ENCODE measurements at places on chromosomes 6 and 20.

DNA sequence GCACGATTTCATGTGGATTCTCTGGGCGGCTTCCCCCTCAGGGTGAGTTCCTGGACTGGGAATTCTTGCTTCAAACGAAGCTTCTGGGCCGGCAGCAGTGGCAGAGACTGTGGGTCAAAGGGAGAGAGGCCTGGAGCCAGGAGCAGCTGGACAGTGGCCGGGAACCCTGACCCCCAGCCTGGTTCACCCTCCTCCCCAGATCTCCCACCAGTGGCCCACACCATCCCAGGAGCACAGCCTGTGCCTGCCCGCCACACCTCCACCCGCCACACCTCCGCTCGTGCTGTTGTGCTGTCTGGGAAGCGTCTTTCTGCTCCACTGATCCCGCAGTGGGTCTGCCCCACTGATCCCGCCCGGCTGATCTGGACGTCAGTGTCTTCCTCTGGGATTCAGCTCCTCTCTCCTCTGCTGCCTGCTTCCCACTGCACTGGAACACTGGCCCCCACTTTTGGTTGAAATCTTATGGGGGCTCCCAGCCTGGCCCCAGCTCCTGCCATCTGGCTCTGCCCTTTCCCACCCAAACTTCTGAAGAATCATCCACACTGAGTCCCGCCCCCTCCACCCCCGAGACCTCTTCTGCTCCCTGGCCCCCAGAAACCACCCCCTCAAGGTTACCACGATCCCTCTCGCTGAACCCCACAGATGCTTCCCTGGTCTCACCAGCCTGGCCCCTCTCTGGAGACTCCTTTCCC is 9.8 kb downstream of the ZBP1 start:
- DNase-seq: no peak

GRCh38 chr6:17101422-17102257 is at the start of gene STMND1:
TSS of gene STMND1 (plus strand) at chr6:17102050. CDS start at chr6:17102258, 208 bp downstream.
- DNase-seq: no peak

DNA sequence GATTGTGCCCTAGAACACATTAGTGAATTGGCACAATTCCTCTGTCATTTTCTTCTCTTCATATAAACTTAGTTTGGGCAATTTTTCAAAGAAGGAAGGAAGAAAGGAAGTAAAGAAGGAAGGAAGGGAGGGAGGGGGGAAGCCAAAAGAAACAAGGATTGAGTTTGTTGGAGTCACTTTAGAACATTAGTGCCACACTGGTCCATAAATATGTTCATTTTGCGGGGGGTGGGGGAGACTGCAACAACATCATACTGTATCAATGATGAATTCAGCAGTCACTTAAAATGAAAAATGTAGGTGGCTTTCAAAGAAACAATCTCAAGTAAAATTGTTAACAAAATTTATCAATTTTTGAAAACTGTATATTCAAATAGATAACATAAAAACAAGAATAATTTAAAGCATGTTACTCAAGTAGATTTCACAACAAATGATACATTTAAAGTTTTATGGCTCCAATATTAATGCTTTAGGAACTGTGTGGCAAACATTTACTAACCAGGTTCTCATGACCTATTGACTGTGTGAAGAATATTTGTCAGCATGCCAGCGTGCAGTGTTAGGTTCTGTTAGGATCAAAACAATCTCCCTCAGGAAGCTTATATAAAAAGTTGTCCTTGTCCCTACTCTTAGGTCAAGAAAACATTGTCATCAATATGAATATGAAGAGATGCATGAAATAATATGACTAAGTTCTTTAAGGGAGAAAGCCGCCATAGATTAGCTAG is 208.1 kb upstream of the AGPAT4 start:
- peak; percentile 4 for DNase-seq

DNA sequence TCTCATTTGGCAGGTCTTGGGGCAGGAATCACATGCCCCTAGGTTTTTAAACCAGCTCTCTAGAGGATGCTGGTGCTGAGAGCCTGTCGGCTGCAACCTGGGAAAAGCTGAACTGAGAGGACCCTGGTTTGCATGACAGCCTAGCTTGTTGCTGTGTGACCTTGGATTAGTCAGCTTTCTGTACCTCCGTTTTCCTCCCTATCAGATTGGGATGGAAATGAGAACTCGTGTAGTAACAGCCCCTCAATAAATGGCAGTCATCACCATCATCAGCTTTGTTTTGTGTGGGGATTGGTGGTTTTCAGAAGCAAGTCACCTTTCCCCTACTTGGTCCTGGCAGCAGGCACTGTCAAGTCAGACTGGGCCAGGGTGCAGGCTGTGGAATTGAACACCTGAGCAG is 75.2 kb upstream of the MYL9 start:
- no peak for DNase-seq

- DNase-seq: no peak
These were observed 26.3 kb downstream of the FAM110A start for GRCh38 chr20:859751-860231.

GRCh38 chr6:135665935-135666334 is 168.4 kb upstream of the AHI1 start:
- DNase-seq: no peak

- DNase-seq: no peak
These were observed 99.3 kb upstream of the TIAM2 start for GRCh38 chr6:154895841-154896240.

DNA sequence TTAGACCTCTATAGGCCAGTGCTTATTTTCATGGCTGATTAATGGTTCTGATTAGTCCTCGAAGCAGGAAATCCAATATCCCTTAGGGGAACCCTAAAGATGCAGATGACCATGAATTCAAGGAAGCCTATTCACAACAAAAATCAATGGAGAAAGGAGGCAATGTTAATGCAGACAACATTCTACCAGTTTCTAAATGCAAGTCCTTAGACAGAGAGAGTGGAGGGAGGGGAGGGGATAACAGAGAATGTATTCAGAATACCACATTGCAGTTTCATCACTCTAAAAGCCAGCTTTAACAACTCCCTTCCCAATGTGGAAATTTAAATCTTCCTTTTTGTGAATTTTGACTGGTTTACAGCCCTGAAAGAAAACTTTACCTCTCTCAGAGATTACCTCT is 87.1 kb upstream of the POU3F2 start:
- DNase-seq: no peak

- no peak for DNase-seq
These were observed 1155.3 kb upstream of the GJE1 start for GRCh38 chr6:140977403-140977802.

DNA sequence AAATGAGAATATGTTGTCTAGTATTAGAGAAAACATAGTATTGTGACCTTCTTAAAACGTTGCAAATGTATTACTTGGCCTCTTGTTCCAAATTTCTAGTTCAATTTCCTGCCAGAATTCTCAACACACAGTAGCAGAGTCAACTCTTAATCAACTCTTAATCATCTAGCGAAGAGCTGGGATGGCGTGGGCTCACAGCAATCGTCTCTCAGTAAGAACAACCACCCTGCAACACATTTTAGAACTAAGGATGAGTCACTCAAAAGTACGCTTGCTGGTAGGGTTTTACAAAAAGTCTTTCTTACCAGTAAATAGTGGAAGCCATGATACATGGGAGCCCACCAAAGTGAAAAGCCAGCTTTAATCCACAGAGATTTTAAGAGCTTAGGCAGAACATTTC is 24.6 kb downstream of the GPR6 start:
- no peak for DNase-seq

Measured in RCC 7860 (cell line).